ENCODE measurements at places on chromosomes 12 and 14. TPM values are rescaled to one million over a fixed set of nuclear protein-coding genes. Genes with fewer than 3 reads are reported as not detected.

- DNase-seq: no peak
These were observed 15.5 kb upstream of the TMX1 start for GRCh38 chr14:51224551-51224950.

GRCh38 chr12:6218347-6218925 is 18.2 kb downstream of the CD9 start:
- DNase-seq: no peak

TAS2R9 gene
- total RNA-seq: 1.2 TPM

FOXG1 gene
- 75.5 TPM for total RNA-seq

FOXN4 gene
- total RNA-seq: 0.16 TPM

CCDC184 gene
- total RNA-seq: 17.0 TPM

SMCO3 gene
- not detected for total RNA-seq

CLEC4C gene
- not detected for total RNA-seq

DNA sequence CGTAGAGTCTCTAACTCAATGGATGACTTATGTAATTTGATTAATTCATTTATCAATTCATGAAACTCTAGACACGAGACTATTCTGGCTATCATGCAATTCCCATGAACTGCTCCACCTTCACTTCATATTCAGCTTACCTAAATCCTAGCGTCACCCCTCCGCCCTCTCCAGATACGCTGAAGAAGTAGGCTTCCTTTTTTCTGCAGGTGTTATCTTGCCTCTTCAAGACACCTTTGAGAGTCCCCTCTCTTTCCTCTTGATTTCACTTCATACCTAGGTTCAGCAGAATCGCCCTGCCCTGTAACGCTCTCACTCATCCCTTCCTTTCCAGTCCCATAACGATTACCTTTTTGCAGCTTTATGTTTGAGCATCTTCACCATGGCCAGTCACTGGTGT is 4.0 kb upstream of the RNASE4 start:
- DNase-seq: no peak

DNA sequence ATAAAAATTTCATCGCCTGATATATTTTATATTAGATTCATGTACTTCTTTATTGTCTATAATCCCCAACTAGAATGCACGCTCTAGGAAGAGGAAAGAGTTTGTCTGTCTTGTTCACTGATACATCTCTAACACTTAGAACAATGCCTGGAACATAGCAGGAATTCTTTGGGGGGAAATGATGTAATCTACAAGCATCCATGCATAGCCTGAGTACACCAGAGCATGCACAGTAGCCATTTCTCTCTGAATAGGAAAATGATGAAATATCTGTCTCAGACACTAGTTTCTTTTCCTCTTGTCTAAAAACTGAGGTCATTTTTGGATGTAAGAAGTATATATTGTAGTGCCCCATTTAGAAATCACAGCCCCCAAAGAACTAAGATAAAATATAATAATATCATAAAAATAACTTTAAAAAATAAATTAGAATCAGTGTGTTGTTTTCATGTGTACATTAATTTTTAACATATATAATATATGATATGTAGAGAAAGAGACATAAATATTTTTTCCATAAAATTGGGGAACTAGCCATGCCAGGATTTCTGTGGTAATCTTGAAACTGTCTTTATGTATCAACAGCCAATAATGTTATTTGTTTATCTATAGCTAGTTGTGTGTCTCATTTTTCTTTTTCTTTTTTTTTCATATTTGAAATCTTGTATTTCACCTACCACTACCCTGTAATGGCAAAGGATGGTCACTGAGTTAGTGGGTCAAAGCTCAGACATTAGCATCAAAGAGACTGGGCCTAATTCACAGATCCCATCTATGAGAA is 155.6 kb upstream of the TMCC3 start:
- DNase-seq: no peak

DNA sequence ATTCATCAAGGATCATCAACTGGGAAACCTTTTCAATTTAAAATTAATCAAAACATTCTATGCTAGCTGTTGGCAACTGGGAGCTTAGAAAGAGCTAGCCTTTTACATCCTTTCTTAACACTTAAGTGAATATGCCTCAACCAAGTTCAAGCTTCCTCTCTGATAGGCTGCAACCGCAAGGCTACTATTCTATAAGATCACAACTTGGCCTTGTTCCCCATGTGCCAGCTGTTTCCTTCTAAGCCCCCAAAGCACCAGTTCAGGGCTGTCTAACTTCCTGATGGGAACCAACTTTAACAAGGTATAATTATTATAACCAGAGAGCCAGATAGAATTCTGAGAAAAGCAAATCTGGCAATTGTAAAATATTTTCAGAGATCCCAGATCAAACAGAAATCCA is 37.0 kb downstream of the KCNC2 start:
- no peak for DNase-seq

- peak; percentile 73 for DNase-seq
These were observed at the start of gene LIN7A for GRCh38 chr12:80937391-80938238. Gene LIN7A, minus strand, starts transcription at chr12:80937934. Its CDS starts 212 bp downstream, at chr12:80937722.

SERPINA9 gene
- not detected for total RNA-seq

GRCh38 chr14:81331229-81332021 is 68.7 kb downstream of the STON2 start:
- no peak for DNase-seq

E2F7 gene
- 1.4 TPM for total RNA-seq

GRCh38 chr12:24045816-24046257 is 96.4 kb upstream of the SOX5 start:
- DNase-seq: no peak

DNA sequence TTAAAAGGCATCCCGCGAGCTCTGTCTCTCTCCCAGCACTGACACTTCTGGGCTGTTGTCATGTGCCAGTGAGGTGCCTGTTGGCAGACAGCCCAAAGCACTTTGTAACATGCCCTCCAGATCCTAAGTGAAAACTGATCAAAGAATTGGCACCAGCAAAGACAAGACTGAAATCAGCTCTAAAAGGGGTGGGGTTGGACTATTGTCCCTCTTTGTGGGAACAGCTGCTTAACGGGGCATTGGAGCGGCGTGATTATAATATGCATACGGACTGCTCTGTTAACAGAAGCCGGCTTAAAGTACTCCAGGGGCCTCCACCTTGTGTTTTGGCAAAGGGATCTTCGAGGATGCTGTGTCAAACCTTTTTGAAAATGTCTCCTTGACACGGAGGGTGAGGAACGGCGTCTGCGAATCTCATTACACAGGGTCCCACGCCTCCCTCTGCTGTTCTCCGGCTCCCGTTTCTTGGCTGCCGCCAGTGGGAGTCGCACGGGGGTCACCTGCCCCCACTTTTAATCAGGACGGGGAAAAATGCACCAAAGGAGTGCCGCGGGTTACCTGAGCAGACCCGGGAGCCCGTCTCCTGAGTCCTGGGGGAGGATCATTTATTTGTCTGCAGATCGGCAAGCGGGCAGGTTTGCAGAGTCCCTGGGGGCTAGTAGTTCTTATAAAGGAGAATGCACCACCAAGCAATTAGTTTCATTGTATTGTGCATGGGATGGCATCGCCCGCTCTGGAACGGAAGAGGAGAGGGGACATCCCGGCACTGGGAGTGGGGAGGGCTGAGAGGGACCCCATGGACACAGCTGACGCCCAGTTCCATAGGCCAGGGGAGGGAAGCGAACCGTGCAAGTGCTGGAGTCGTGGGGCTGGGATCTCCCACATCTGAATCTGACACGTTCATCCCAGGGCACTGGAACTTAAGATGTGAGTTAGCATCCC is 44.3 kb downstream of the SPRING1 start:
- DNase-seq: no peak

GRCh38 chr14:61322799-61323290 is 1.5 kb downstream of the PRKCH start:
- no peak for DNase-seq

- DNase-seq: peak; percentile 25
These were observed at the start of gene TNFRSF1A for GRCh38 chr12:6341417-6342139. Gene TNFRSF1A, minus strand, starts transcription at chr12:6342076. Its CDS starts 262 bp downstream, at chr12:6341814.
